ENCODE measurements at places on chromosomes 7 and 10. TPM values are rescaled to one million over a fixed set of nuclear protein-coding genes. Genes with fewer than 3 reads are reported as not detected.

The FLNC gene
- not detected for total RNA-seq

The THSD7A gene
- total RNA-seq, result not detected

The TMEM26 gene
- not detected for total RNA-seq

GRCh38 chr10:101141616-101142532 lies 10.8 kb downstream of the TLX1 start:
- H3K36me3 ChIP-seq, result no peaks in the 10 kb centered on the region
- DNase-seq, result peak; percentile 84
- H3K27me3 ChIP-seq, result peaks cover 96% of the 10 kb centered on the region
- H3K27ac ChIP-seq, result no peak overlapping the region
- peaks cover 10% of the 10 kb centered on the region for H3K4me1 ChIP-seq

GRCh38 chr10:6748981-6749635 lies 169.0 kb upstream of the PRKCQ start:
- H3K27me3 ChIP-seq, result peaks cover 30% of the 10 kb centered on the region
- no peak overlapping the region for H3K4me3 ChIP-seq
- DNase-seq, result no peak
- H3K4me1 ChIP-seq, result no peaks in the 10 kb centered on the region

All from activated CD8-positive, alpha-beta memory T cell treated with anti-CD3 and anti-CD28 coated beads, Interleukin-2, amount 10 ng/mL, durations not matched to agents 7 days and 5 days (primary cell).